HT1080 (cell line): ENCODE measurements at places on chromosomes 5 and 9. TPM values are rescaled to one million over a fixed set of nuclear protein-coding genes. Genes with fewer than 3 reads are reported as not detected.

Gene PLAC8L1
- not detected in 2 replicates for total RNA-seq

- no peak for DNase-seq
Observed at GRCh38 chr9:37390759-37391158, 31.7 kb upstream of the GRHPR start.

- no peak for DNase-seq
Observed at GRCh38 chr5:176890455-176891330, 8.5 kb downstream of the HK3 start.

- no peak for DNase-seq
Observed at GRCh38 chr9:138073808-138074207, 196.2 kb downstream of the CACNA1B start.

- no peak for DNase-seq
Observed at GRCh38 chr5:73962801-73963425, 336.9 kb downstream of the ARHGEF28 start.

- no peak for DNase-seq
Observed at GRCh38 chr5:155546075-155546474, 532.5 kb downstream of the KIF4B start.

DNA sequence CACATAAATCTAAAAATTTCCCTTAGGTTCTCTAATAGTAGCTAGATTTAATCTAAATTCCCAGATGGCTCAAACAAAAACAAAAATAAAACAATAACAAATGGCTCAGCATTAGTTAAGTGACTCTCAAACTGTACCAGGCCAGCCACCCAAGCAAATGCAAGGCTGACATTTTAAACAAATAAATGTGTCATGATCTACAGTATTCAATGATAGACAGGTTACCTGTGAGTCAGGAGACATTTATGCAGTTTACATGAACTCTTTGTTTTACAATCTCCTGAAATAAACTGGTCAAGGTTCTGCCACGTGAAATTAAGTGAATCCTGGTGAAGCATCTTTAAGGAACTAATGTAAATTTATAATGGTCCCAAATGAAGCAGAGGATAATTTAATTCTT, 580.2 kb upstream of the PTPRD start:
- DNase-seq: no peak

Gene RLN1
- total RNA-seq: not detected in 2 replicates

GRCh38 chr9:130518943-130519799, 60.2 kb upstream of the FUBP3 start:
- DNase-seq: no peak

GRCh38 chr5:180197016-180197702, 11.9 kb downstream of the RASGEF1C start:
- DNase-seq: no peak

Gene PTGDS
- not detected in 2 replicates for total RNA-seq

DNA sequence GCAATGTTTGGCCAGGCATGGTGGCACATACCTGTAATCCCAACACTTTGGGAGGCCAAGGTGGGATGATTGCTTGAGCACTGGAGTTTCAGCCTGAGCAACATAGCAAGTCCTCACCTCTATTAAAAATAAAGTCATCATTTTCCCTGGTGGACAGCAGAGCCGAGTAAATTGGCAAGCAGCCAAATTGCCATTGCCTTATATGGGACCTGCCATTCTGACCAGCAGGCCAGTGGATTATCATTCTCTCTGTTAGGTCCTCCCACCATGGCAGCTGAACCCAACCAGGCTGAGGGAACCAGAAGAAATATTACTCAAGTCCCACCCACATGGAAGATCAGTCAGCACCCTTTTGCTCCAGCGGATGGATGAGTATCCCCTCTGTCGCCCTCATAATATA, 1829.9 kb downstream of the EFNA5 start:
- DNase-seq: no peak

Gene SLCO6A1
- total RNA-seq: not detected in 2 replicates

- DNase-seq: peak; percentile 34
Observed at GRCh38 chr5:158875272-158875679, 224.4 kb downstream of the EBF1 start.

DNA sequence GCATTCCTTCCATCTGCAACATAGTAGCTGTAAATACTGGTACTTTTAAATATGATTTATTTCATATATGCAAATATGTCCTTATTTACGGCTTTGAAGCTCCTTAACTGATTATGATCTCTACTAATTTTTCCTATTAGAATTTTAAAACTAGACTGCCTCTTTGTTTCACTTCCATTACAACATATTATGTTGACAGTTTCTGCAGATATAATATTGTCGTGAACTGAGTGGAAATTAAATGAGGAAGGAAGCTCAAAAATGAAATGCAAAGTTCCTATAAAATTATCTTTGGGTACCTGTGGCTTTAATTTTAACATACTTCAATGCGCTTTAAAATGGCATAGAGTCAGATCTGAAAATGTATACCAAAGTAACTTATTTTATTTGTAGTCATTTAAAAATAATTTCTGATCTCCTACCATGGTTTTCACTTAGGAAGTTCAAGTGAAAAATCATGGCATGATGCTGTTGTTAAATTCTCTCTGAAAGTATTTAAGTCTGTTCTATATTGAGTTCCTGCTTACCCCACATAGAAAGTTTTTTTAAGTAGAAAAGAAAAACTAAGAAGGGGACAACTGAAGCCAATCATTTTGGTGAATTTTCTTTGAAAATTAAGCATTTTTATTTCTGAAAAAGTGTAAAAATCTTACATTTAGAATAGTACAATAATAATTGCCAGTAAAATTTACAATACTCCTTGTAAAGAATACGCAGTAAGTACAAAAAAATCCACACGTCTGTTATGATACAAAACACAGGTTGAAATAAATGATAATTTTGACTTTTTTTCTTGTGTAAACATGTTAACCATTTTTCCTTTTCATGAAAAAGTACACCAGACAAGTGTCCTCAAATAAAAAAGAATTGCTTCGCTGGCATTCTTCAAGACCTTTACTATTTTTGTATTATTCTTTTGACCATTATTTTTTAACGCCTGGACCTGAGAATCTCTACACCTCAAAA, 2.6 kb downstream of the FOXD1 start:
- no peak for DNase-seq

DNA sequence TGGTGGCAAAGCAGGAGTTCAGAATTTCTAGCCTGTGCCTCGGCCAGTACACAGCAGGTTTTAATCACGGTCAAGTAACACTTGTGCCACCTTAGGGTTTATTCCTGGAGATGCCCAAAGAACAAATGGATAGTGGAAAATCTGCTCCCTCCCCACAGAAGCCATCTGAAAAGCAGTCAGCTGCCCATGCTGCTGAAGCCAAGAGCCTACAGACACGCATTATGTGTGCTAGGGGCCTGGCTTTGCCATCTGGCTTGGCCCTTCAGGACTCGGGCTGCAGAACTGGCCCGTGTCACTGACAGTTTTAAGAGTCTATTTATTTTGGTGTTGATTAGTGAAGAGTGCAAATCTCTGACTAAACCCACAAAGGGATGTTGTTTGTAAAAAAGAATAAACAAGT, 11.1 kb downstream of the ARSB start:
- no peak for DNase-seq

DNA sequence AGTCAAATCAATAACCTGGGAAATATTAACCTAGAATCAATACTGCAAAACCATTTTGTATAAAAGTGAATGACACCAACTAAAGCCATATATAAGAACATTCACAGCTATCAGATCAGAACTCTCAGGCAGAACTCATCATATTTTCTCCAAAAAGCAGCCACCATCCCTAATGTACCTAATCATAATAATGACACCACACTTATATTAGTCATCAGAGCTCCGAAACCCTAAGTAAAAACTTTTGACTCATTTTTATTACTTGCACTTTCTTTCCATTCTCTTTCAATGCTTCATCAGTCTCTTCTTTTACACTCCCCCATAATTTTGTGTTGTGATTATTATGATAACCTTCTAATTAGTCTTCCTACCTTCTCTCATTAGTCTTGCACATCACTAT, 45.3 kb downstream of the INSL6 start:
- DNase-seq: no peak

DNA sequence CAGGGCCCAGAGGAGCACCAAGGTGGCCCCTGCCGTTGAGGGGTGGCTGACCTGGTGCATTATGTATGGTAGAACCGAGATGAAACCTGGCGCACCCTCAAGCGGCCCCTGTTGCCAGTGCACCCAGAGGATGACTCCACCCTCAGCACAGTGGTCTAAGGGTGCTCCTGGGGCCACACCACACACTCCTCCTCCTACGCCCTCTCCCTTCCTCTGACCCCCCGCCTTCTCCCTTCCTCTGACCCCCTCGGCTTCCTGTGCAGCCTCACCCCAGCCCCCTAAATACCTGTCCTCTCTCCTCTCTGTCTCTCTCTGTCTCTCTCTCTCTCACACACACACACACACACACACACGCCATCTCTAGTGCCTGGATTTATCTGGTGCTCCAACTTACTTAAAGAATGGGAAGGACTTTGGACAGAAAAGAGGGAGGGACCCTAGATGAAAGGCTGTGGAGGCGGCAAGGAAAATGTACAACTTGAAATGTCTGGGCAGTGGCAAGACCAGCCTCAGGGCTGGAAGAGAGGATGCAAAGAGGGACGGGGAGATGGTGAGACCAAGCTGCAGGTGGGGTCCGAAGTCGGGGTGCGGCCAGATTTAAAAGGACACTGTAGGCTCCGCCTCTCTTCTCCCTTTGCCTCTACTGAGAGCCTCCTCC, 18.2 kb upstream of the SLC30A5 start:
- DNase-seq: no peak

Gene TNPO1
- 167 and 205 TPM in 2 replicates for total RNA-seq

Gene EGFL7
- total RNA-seq: 31.8 and 34.6 TPM in 2 replicates

Gene MCCC2
- 42.0 and 50.3 TPM in 2 replicates for total RNA-seq

DNA sequence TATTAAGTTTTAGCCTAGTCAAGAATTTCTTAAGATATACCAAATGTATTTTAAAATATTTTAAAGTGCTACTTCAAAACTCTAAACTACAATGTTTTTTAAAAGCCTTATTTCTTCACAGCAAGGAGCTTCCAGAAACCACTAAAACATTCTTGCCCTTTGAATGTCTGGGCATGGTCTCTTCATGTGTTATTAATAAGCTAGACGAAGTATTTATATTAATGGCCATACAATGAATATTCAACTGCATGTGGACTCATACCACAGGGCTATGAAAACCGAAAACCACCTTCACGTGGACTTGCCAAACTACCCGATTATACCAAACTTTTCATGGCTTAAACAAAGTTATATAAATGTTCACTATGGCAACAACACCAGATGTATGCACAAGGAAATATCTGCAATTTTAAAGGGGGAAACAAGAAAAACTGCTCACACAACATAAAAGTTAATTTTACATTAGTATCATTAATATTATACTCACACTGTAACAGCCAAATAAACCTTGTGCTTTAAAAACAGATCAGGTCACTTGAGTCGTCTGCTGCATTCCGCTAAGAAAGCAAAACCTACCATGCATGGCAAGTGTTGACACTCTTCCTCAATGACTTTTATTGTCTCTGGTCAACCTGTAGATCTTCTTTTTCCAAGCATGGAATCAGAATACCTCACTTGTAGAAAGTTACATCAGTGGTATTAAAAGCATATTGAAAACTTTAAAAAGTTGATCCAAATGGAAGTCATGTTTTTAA, 246.3 kb downstream of the BNC2 start:
- DNase-seq: no peak

DNA sequence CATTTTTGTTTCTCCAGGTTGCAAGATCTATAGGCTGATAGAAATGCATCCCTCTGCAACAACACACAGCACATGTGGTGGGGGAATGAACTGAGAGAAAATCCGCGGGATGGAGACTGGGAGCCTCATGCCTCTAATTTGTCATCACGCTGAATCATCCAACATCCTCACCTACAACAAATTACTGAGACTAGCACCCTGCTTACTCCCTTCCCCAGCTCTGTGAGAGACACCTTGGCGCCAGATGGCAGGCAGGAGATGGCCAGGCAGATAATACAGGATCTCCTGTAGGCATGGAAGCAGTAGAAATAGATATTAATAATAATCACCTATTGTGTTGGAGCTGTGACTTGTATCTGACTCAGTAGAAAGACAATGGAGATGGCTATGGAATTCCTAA, 276.9 kb downstream of the SEMA5A start:
- peak; percentile 89 for DNase-seq

GRCh38 chr5:95770830-95771708, 39.9 kb downstream of the RHOBTB3 start:
- no peak for DNase-seq

Gene SPINK4
- total RNA-seq: not detected in 2 replicates

Gene ZNF300
- 8.3 and 8.6 TPM in 2 replicates for total RNA-seq

DNA sequence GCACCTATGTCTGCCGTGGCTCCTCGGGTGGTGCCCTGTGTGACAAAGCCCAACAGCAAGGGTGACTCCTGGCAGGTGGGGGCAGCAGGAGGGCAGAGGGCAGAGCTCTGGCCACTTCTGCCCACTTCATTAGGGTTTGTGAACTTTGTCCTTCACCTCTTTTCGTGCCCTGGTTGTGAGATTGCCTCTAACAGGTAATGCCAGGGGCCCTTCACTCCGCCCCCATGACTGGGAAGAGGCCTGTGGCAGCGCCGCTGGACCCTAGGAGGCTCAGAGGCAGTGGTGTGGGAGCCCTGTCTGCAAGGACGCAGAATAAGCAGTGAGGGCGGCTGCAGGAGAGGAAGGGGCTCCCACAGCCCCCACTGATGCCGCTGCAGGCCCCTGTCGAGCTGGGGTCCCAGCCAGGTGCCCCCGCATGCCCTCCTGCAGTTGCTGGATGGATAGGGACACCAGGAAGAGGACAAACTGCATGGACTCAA, 108.7 kb upstream of the LMX1B start:
- no peak for DNase-seq

Gene TAS2R1
- total RNA-seq: not detected in 2 replicates

DNA sequence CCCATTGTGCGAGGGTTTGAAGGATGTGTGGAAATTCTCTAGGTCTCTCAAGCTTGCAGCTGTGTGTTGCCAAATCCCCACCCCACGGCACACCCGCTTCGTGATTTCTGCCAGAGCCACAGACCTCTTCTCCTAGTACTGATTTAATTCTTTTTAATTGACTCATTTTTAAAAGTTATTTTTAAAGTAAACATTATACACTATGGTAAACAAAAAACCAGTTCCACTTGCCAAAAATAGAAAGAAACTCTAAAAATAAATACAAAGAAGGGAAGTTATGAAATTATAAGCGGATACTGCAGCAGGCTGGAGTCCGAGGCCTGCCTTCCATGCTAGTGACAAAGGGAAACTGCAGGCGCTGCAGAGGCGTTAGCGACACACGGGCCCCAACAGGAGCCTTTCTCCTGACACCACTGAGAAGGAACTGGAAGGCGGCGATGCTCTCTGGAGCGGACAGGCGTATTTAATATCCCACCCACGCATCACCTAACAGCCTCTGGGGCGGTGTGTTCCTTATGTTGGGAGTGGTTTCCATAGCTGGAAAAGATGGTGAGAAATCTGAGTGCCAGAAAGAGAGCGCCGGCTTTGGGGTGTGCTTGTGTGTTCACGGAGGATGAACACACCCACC, 122.5 kb downstream of the COL23A1 start:
- DNase-seq: no peak

Gene ADAMTS2
- total RNA-seq: 0.43 and 0.69 TPM in 2 replicates
